SIG-M5 (cell line): ENCODE measurements at places on chromosomes 12 and 14.

GRCh38 chr12:114371733-114372132, 34.2 kb downstream of the TBX5 start:
- no peak for DNase-seq

GRCh38 chr12:5899675-5900074, 45.4 kb downstream of the ANO2 start:
- DNase-seq: no peak

DNA sequence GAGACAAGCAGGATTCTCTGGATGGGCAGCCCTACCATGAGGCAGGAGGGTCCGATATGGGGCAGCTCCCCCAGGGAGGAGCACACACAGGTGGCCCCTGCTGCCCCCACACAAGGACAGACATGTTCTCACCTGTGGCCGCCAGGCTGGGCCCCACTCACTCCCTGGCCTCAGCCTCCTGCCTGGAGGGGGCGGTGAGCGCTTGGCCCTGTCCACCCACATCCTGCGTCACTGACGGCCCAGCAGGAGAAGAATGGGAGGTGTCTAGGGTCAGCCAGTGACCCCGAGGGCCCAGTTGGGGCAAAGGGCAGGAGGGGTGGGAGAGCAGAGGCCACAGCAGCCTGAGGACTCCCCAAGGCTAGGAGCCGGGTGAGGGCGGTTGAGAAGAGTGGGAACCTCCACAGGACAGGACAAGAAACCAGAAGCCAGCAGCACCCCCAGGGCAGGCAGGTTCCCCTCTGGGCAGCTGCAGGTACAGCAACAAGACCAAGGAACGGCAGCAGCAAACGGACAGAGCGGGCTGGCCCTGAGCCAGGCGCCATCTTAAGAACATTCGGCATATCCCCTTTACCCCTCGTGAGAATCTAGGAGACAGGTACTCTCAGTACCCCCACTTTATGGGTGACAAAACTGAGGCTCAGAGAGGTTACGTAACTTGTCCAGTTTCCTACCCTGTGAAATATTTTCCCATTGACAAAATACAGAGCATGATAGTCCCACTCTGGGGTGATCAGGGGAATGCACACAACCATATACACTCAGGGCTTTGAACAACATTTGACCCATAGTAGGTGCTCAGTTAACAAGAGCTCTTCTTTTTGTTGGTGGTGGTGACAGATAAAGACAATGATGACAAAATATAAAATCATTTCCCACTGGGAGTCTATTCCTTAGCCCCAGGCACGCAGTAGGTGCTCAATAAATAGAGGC, 74.3 kb downstream of the NCOR2 start:
- DNase-seq: no peak

- no peak for DNase-seq
Measured at GRCh38 chr14:101467181-101467926, 93.9 kb upstream of the DIO3 start.

DNA sequence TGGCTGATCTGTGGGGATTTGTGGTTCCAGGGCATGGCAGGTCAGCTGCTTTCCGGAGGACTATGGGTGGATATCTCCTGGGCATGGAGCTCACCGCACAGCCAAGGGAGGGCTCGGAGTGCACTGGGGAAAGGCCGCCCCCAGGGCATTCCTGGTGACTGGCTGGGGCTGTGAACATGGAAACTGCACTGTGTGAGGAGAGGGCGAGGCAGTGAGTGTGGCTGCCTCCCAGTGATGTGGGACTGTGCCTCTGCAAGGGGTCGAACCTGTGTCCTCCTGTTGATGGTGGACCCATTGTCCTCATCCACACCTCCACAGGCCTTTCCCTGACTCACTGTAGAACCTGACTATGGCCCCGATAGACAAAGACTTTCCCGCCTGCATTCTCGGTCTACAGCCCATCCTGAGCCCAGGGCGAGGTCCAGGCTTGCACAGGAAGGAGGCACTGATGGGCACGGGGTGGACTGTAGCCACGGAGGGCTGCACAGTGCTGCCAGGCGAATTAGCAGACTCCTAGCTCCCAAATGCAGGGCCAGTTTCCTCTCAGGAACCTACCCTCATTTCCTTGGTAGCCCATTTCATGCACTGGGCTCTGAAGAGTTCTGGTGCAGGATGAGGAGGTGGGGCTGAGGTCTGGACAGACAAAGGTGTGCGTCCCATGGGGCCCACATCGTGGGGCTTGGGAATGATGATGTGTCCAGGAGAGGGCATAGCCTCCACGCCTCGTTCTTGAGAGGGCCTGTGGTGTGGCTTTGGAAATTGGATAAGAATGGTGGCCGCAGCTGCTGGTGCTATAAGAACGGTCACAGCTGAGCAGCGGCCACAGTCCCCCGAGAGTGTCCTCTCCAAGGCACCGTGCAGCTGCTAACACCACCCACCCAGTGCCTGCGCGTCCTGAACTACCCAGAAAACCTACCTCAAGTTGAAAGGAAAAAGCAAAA, 415.1 kb downstream of the TMEM121 start:
- no peak for DNase-seq

- DNase-seq: no peak
Measured at GRCh38 chr14:53888535-53889386, 67.9 kb downstream of the BMP4 start.

- no peak for DNase-seq
Measured at GRCh38 chr12:26157001-26157400, 32.2 kb upstream of the BHLHE41 start.
